ENCODE measurements at places on chromosomes 5 and 9.

DNA sequence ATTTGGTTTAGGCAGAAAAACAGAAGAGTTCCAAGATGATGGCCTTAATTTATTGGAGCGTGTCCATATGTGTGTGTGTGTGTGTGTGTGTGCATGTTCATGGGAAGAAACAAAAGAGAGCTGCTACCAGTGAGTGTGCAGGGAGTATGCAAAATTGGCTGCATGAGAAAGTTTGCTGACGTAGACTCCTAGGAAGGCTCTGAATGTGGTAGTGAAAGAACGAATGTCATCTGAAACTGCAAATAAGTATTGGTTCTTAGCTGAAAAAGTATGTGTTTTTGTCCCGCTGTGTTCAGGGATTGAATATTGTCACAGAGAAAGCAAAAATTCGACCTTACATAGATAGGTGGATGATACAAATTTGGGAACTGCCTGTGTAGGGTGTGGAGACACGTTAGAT is 542.6 kb upstream of the COX7C start:
- H3K4me3 ChIP-seq: no peak overlapping the region
- H3K4me1 ChIP-seq: no peaks in the 10 kb centered on the region
- DNase-seq: no peak
- H3K27ac ChIP-seq: no peak overlapping the region
- H3K36me3 ChIP-seq: no peaks in the 10 kb centered on the region
- no peaks in the 10 kb centered on the region for H3K27me3 ChIP-seq

DNA sequence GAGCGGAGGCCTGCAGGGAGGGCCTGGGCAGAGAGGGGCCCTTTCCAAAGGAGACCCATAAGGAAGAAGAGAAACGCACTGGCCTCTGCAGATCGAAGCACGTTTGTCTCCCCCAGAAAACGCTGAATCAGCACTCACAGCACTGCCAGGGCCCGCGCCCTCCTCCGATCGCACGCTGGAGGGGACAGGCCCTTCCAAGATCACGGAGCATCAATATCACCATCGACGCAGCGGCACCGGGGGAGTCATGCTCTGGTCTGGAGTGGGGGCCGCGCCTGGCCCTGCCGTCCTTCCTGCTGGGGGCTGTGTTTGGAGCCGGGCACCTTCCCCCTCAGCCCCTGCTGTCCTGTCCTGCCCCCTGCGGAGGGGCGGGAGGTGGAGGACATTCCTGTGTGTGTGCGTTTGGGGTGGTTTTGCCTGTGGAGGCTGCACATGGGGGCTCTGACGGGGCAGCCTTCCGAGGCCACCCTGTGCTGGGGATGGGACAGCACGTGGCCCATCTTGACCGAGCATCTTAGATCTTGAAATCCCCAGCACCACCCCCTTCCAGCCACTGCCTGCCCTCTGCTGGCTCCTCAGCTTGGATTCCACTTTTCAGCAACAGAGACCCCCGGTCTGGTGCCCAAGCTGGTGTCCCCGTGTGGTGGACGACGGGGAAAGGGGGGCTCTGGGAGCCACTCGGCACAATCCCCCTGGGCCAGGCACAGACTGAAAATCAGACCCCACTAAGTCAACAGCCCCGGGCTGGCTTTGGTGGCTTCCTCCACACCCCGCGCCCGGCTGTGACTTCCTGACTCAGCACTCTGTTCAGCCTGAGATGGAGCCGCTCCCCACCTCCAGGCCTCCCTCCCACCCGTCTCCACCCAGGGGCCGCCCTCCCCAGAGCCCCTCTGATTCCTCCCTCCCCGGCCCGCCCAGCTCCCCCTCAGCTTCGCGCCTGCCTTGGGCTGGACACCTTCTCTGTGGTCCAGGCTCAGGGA is 8.3 kb downstream of the TMEM250 start:
- DNase-seq: peak; percentile 64
- no peak overlapping the region for H3K27ac ChIP-seq
- H3K36me3 ChIP-seq: no peaks in the 10 kb centered on the region
- peak overlapping the region; percentile 40 for H3K4me3 ChIP-seq
- no peaks in the 10 kb centered on the region for H3K27me3 ChIP-seq

- H3K4me1 ChIP-seq: peaks cover 5% of the 10 kb centered on the region
- DNase-seq: no peak
- H3K27me3 ChIP-seq: no peaks in the 10 kb centered on the region
- no peaks in the 10 kb centered on the region for H3K36me3 ChIP-seq
- no peak overlapping the region for H3K4me3 ChIP-seq
- no peak overlapping the region for H3K27ac ChIP-seq
Observed at GRCh38 chr5:37637165-37637845, 202.5 kb downstream of the GDNF start.

DNA sequence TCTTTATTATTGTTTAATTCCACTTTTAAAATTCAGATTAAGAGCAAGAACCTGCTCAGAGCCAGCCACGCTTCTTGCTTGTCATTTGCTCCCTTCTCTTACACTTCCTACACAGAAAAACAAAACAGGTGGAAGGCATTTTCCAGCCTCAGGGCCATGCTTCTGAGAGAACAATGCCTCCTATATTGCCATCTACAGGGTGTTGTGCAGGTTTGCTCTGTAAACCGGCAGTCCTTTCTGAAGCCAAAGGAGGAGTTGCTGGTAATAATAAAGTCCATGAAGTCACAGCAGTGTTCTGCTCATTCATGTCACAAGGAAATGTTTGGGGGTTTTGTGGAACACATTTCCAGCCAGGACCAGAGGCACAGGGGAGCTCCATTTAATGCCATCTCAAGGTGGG is 16.1 kb upstream of the PRLR start:
- H3K4me1 ChIP-seq: peaks cover 9% of the 10 kb centered on the region
- H3K27me3 ChIP-seq: no peaks in the 10 kb centered on the region
- H3K4me3 ChIP-seq: no peak overlapping the region

GRCh38 chr9:127935765-127936221 is 1.9 kb downstream of the DPM2 start:
- H3K27me3 ChIP-seq: no peaks in the 10 kb centered on the region
- no peak for DNase-seq
- H3K36me3 ChIP-seq: no peaks in the 10 kb centered on the region
- H3K4me3 ChIP-seq: no peak overlapping the region

- no peak for DNase-seq
- H3K36me3 ChIP-seq: no peaks in the 10 kb centered on the region
- no peak overlapping the region for H3K4me3 ChIP-seq
Observed at GRCh38 chr9:130549093-130549735, 30.2 kb upstream of the FUBP3 start.

DNA sequence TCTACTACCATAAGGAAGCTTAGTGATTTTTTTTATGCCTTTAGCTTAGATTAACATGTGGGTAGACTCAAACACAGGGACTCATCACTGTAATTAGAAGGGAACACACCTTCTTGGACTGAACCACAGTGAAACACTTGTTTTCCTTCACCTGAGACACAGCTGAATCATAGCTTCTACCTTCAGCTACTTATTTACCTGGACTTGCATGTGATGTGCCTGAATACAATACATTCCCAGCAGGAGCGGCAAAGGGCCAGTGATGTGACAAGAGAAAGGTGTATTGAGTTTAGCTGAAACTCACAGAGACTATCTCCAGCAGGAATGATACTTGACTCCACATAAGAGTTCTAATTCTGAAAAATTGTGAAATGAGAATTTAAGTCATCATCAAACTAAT is 37.8 kb downstream of the GRAMD2B start:
- DNase-seq: no peak
- no peak overlapping the region for H3K4me3 ChIP-seq
- H3K4me1 ChIP-seq: peaks cover 14% of the 10 kb centered on the region
- H3K27ac ChIP-seq: no peak overlapping the region
- H3K36me3 ChIP-seq: no peaks in the 10 kb centered on the region

GRCh38 chr5:172488221-172488620 is 33.9 kb upstream of the SH3PXD2B start:
- no peaks in the 10 kb centered on the region for H3K36me3 ChIP-seq
- no peaks in the 10 kb centered on the region for H3K27me3 ChIP-seq
- no peaks in the 10 kb centered on the region for H3K4me1 ChIP-seq
- no peak for DNase-seq
- H3K4me3 ChIP-seq: no peak overlapping the region
- H3K27ac ChIP-seq: no peak overlapping the region

- no peak overlapping the region for H3K27ac ChIP-seq
- H3K4me3 ChIP-seq: no peak overlapping the region
- H3K4me1 ChIP-seq: no peaks in the 10 kb centered on the region
- DNase-seq: no peak
- no peaks in the 10 kb centered on the region for H3K36me3 ChIP-seq
- no peaks in the 10 kb centered on the region for H3K27me3 ChIP-seq
Observed at GRCh38 chr9:134553996-134554372, 87.6 kb upstream of the COL5A1 start.

DNA sequence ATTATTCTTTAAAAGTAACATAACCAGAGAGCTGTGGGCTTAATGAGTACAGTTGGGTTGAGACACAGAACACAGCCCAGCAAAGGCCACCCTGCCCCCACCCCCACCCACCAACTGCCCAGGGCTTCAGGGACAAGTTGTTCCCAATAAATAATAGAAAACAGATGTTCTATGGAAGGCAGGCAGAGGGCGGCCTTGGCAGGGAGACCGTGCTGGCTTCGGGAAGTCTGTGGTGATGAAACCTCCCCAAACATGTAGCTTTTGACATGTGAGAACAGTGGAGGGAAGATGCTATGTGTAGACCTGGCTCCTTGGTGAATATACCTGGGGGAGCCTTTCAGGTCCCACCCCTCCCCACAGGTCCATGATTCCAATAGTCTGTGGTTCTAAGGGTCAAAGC is 10.0 kb downstream of the TRAF1 start:
- no peaks in the 10 kb centered on the region for H3K36me3 ChIP-seq
- DNase-seq: no peak
- no peaks in the 10 kb centered on the region for H3K4me1 ChIP-seq
- no peaks in the 10 kb centered on the region for H3K27me3 ChIP-seq
- no peak overlapping the region for H3K4me3 ChIP-seq

DNA sequence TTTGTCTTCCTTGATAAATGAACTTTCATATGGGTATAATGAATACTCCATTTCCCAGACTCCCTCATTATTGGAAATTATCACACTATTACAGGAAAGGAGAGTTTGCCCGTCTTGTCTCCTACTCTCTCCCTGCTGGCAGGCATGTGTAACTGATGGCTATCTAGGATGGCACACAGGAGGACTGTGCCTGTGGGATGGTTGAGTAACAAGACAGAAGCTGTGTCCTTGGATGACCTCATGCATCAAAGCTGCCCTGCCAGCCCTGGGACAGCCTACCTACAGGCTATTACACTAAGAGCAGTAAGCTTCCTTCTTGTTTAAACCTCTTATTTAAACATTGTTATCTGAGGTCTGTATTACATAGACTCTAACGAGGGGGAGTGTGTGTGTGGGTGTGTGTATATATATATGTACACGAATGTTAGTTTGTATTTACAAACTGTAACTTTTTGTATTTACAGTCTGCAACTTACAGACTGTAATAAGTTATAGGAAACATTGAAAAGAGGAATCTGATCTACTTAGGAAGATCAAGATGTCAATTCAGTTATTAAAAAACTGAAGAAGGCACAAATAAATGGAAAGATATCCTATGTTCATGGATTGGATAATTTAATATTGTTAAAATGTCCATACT is 247.6 kb upstream of the ACO1 start:
- H3K27ac ChIP-seq: no peak overlapping the region
- H3K4me3 ChIP-seq: no peak overlapping the region
- H3K27me3 ChIP-seq: no peaks in the 10 kb centered on the region
- H3K36me3 ChIP-seq: no peaks in the 10 kb centered on the region
- peak; percentile 47 for DNase-seq

DNA sequence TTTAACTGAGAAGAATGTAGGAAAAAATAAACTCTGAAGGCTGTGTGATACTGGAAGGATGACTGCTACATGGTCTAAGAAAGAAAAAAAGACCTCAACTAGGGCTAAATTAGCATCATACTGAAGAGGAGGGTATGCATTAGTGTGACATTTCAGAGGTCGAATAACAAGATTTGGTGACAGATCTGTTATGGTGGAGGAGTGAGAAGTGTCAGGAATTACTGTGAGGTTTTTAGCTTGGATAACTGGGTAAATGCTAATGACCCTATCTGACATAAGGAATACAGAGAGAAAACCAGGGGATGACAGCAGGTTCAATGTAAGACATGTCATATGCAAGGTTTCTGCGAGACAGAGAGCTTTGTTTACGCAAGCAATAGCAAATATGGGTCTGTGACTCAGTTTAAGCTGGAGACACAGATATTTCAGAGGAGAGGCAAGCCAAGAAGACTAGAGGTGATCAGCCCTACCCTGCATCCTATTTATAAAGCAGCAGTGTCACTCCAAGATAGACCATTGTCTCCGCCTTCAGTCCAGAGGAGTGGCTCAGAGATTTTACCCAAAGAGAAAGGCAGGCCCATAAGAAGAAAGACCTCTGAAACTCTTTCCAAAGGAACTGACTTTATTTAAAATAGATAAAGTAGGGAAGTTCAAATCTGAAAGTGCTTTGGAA is 44.3 kb downstream of the FBN2 start:
- H3K4me1 ChIP-seq: peaks cover 7% of the 10 kb centered on the region
- H3K27ac ChIP-seq: no peak overlapping the region
- H3K27me3 ChIP-seq: no peaks in the 10 kb centered on the region
- no peaks in the 10 kb centered on the region for H3K36me3 ChIP-seq
- no peak overlapping the region for H3K4me3 ChIP-seq

- peak; percentile 79 for DNase-seq
- peaks cover 100% of the 10 kb centered on the region for H3K27me3 ChIP-seq
- H3K27ac ChIP-seq: no peak overlapping the region
- peak overlapping the region; percentile 49 for H3K4me3 ChIP-seq
Observed at GRCh38 chr5:3599226-3600105, 3.8 kb downstream of the IRX1 start.

GRCh38 chr5:67291066-67291465 is 94.5 kb upstream of the CD180 start:
- no peaks in the 10 kb centered on the region for H3K36me3 ChIP-seq
- H3K4me1 ChIP-seq: no peaks in the 10 kb centered on the region
- no peak overlapping the region for H3K4me3 ChIP-seq
- H3K27ac ChIP-seq: no peak overlapping the region
- H3K27me3 ChIP-seq: no peaks in the 10 kb centered on the region

DNA sequence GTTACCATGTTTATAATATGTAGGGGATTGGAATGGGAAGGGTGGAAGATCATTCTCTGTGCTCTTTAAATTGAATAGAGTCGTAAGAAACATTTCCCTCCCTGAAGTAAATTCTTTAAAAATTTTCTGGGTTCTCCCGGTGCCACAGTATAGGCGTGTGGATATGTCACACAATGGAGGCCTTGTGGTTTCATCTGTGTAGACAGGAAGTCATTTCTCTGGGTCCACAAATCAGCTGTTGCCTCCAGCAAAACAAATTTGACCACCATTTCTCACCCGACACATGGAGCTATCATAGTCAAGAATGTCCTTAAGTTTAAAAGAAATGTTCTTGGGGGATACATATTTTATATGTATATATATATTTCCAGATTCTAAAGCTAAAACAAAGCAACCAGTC is 17.4 kb downstream of the CEP78 start:
- H3K27ac ChIP-seq: no peak overlapping the region
- no peak overlapping the region for H3K4me3 ChIP-seq
- no peaks in the 10 kb centered on the region for H3K4me1 ChIP-seq
- peaks cover 51% of the 10 kb centered on the region for H3K36me3 ChIP-seq
- no peaks in the 10 kb centered on the region for H3K27me3 ChIP-seq

GRCh38 chr5:5497152-5497788 is 74.8 kb downstream of the ICE1 start:
- no peak overlapping the region for H3K4me3 ChIP-seq
- H3K36me3 ChIP-seq: no peaks in the 10 kb centered on the region
- no peaks in the 10 kb centered on the region for H3K4me1 ChIP-seq

Data from neural progenitor cell (in vitro differentiated cells).